ENCODE measurements at places on chromosomes 6 and 20.

- DNase-seq: no peak
Measured at GRCh38 chr20:51385646-51386530, 156.6 kb downstream of the NFATC2 start.

DNA sequence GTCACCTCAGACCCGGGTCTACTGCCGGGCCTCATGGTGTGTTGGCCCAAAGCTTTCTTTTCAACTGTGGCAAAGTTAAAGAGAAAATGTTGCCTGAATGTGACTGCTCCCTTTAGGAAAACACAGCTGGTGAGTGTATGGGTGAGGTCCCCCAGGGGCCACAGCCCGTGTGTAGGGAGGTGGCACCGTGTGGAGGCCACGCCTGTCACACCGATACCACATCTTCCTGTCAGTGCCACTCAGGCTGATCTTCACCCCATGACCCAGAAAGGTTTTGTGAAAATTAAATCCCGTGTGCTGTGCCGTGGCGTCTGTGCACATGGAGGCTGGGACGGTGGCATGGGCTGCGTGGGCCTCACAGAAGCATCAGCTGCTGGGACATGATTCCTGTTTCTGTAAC lies 10.7 kb upstream of the ADRM1 start:
- DNase-seq: no peak

DNA sequence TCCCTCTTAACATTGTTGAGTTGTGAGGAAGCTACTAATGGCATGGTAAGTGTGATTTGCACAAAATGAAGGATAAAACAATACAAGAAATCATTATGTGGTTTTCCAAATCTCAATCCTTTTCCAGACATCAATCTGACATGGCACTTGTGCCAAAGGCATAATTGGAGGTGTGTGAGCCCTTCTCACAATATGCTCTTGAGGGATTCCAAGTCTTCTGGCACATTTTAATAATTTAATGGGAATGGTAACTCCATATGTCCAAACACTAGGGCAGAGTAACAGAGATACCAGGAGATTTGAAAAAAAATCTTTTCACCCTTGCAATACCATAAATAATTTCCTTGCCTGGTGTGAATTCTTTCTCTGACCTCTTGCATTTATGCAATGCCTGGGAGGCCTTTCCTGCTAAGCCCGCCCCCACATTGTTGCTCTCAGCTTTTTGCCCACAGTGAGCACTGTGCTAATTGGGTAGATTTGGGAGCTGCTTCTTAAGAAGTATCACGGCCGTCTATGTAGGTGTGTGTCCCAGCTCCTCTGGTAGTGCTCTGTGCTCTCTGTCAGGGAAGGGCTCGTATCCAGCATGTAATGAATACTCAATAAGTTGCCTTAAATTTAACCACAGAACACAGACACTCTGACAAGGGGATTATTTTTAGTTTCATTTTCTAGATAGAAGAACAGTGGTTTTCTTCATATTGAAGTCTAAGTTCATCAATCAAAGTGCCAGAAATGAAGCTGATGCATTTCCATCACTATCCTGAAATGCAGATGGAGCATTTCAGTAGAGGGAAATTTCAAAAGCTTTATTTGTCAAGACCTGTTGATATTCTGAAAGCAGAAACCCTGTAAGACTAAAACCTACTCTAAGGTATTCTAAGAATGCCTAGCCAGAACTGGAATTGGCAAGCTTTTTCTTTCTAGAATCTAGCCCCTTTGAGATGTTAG lies 54.4 kb upstream of the CEP85L start:
- no peak for DNase-seq

- DNase-seq: no peak
Measured at GRCh38 chr6:44254191-44255104, 2.9 kb downstream of the SLC35B2 start.

DNA sequence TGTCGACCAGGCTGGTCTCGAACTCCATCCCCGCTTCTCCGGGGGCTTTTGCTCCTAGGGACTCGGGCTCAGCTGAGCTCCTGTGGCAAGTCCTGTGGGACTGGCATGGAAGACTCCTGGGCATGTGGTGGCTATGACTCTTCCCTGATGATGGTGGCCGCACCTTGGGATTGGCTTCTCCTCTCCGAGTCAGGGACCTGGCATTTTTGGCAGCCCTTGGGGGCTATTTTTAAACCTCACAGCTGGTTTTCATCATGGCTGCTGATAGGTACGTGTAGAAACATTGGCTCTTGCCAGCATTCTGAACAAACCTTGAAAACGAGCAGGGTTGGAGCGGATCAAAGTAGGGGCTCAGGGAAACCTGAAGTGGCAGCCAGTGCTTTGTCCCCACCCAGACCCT lies 54.1 kb downstream of the RBM38 start:
- DNase-seq: peak; percentile 54

GRCh38 chr20:50366270-50367103 lies 143.7 kb upstream of the PTPN1 start:
- peak; percentile 42 for DNase-seq

- DNase-seq: no peak
Measured at GRCh38 chr6:68941345-68941744, 306.3 kb downstream of the ADGRB3 start.

- DNase-seq: no peak
Measured at GRCh38 chr6:157547112-157547511, 166.1 kb downstream of the ZDHHC14 start.

DNA sequence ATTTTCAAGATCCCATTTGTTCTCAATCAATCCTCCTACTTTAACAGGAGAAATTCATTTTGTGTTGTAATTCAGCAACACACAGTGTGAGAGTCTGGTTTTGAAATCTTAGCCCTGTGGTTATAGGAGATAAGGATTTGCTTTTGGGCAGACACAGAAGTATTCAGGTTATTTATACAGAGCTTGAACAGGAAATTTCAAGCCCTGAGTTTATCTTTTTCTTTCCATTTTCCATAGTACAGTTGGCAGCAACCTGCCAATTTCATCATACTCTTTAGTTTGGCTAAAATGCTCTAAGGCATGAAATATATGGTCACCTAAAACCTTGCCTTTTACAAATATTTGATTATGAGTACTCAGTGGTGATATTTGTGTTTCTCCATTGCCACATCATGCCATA lies 41.4 kb downstream of the PKIB start:
- no peak for DNase-seq

GRCh38 chr6:34027445-34027936 lies 118.4 kb downstream of the GRM4 start:
- DNase-seq: no peak

GRCh38 chr6:168789699-168790098 lies 348.7 kb downstream of the SMOC2 start:
- no peak for DNase-seq

DNA sequence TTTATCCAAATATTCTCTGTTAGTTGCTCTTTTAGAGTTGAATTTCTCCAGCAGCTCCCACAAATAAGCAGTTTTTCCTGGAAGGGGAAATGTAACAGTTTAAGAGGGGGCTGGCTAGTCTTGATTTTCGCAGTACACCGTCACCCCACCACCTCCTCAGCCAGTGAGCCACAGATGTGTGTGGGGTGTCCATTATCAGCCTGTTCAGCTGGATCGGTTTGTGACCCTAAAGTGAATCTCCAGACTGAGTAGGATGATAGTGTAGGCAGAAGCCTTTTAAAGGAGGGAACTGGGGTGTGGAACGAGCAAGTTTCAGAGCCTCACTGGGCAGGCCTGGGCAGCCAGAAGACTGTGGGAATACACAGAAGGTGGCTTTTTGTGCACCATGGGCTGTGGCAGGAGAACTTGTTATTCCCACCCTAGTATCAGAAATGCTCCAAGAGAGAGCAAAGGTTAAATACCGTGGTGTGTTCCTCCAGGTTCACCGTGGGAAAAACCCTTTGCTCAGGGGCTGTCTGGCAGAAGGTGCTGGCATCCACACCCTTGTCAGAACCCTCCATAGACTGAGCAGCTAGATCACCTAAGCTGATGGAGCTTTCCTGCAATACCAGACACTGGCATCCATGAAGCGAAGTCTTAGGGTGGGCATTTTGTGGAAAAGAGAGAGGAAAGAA lies 230.9 kb upstream of the MOCS1 start:
- DNase-seq: no peak

- DNase-seq: no peak
Measured at GRCh38 chr6:36703081-36703606, 5.5 kb downstream of the RAB44 start.

GRCh38 chr6:158853072-158853879 lies 34.1 kb upstream of the EZR start:
- DNase-seq: no peak

DNA sequence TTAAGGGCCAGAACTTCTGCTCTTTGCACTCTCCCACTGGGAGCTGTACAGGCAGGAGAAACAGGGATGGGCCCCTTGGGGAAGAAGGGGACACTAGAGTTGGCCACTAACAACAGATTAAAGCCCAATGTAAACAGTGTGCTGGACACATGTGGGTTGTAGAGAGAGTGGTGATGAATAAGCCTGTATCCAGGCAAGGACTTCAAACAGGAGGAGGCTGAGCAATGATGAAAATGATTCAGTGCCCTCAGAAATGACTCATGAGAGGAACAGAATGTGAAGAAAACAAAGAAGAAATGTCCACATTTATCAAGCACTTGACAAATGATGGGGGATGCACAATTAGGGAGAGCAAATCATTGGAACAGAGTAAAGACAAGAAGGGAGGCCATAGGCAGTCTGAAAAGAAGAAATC lies 242.3 kb downstream of the TBX18 start:
- DNase-seq: peak; percentile 16

DNA sequence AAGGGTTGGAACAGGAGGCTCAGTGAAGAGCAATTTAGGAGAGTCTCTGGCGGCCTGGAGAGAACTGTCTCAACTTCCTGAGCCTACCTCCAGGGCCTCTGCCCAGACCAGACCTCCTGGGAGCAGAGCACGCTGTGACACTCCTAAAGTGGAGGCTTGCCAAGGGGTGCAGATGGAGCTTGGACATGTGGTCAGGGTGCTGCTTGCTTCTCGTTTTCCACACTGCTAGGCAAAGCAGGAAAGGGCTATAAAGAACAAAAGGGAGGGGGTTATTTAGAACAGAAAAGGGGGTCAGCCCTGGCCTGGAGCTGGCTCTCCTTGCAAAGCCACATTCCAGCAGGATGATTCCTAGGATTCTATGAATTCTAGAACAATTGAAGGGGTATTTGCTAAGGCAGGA lies 145.7 kb upstream of the GGTLC1 start:
- DNase-seq: no peak

DNA sequence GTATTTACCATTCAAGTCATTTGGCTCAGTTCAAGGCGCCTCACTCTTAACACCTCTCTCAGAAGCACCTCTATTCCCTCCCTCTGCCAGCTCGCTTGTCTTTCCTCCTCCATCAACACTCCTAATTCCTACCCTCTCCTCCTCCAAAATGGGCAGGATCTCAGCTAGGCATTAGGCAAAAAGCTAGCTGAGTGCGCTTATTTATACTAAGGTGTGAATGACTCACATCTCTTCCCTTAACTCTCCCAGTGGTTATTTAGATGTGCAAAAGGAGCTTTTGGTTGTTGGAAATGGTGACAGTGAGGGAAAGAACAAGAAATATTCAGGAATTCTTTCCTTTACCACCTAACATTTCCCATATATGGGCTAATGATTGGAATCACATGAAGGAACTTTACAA lies 29.1 kb downstream of the PACSIN1 start:
- DNase-seq: no peak

- peak; percentile 34 for DNase-seq
Measured at GRCh38 chr6:98947411-98948292, at the start of gene FBXL4. Gene FBXL4 (minus strand): TSS chr6:98947946. CDS start chr6:98926988, 20,958 bp downstream.

- no peak for DNase-seq
Measured at GRCh38 chr6:15595461-15596173, 67.2 kb downstream of the DTNBP1 start.
